Immature natural killer cell (primary cell): ENCODE measurements at places on chromosomes 1 and 21. TPM values are rescaled to one million over a fixed set of nuclear protein-coding genes. Genes with fewer than 3 reads are reported as not detected.

- H3K4me1 ChIP-seq = peaks cover 13% of the 10 kb centered on the region
- peak; percentile 8 for DNase-seq
- no peaks in the 10 kb centered on the region for H3K36me3 ChIP-seq
- no peak overlapping the region for H3K4me3 ChIP-seq
- H3K27me3 ChIP-seq = peaks cover 12% of the 10 kb centered on the region
- no peak overlapping the region for H3K27ac ChIP-seq
Observed at GRCh38 chr21:43834146-43834905, 30.7 kb upstream of the AGPAT3 start.

- no peak overlapping the region for H3K27ac ChIP-seq
- no peak for DNase-seq
- H3K4me1 ChIP-seq = no peaks in the 10 kb centered on the region
- H3K36me3 ChIP-seq = no peaks in the 10 kb centered on the region
- no peak overlapping the region for H3K4me3 ChIP-seq
Observed at GRCh38 chr1:62068416-62068843, 126.2 kb upstream of the L1TD1 start.

GRCh38 chr1:35854989-35855700 lies 27.9 kb upstream of the AGO1 start:
- peaks cover 39% of the 10 kb centered on the region for H3K36me3 ChIP-seq
- H3K27ac ChIP-seq = no peak overlapping the region
- H3K4me1 ChIP-seq = no peaks in the 10 kb centered on the region
- H3K4me3 ChIP-seq = no peak overlapping the region

- no peak for DNase-seq
- H3K4me1 ChIP-seq = peaks cover 68% of the 10 kb centered on the region
- peaks cover 5% of the 10 kb centered on the region for H3K27me3 ChIP-seq
- H3K4me3 ChIP-seq = no peak overlapping the region
Observed at GRCh38 chr1:12591267-12591938, 26.6 kb downstream of the DHRS3 start.

GRCh38 chr1:196608390-196609369 lies at the start of gene KCNT2:
Gene KCNT2 (minus strand): TSS chr1:196608440. CDS start chr1:196608309, 131 bp downstream.
- DNase-seq = no peak
- H3K27ac ChIP-seq = no peak within 1 kb of the TSS
- H3K36me3 ChIP-seq = no peaks in the 10 kb centered on the region
- no peaks in the 10 kb centered on the region for H3K4me1 ChIP-seq

GRCh38 chr1:41485605-41486004 lies 1.1 kb upstream of the EDN2 start:
- no peaks in the 10 kb centered on the region for H3K4me1 ChIP-seq
- no peak overlapping the region for H3K27ac ChIP-seq
- H3K36me3 ChIP-seq = no peaks in the 10 kb centered on the region
- H3K27me3 ChIP-seq = peaks cover 7% of the 10 kb centered on the region

GRCh38 chr1:184810735-184811343 lies 56.2 kb upstream of the EDEM3 start:
- no peak overlapping the region for H3K4me3 ChIP-seq
- no peak overlapping the region for H3K27ac ChIP-seq
- no peaks in the 10 kb centered on the region for H3K27me3 ChIP-seq
- peaks cover 6% of the 10 kb centered on the region for H3K36me3 ChIP-seq
- H3K4me1 ChIP-seq = no peaks in the 10 kb centered on the region

DNA sequence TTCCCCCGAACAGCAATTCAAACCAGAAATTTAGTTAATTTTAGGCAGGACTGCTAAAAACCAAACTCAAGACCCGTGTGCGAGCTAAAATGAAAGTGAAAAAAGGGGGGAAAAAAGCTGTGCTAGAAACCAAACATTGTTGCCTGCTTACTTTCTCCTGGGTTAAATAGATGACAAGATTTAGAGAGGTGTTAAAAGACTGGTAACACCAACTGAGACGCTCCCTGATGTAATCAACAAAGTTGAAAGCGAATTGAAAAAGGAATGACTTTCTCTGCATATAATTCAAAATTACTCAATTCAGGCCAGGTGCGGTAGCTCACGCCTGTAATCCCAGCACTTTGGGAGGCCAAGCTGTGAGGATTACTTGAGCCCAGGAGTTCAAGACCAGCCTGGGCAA lies 6.8 kb downstream of the CDCA8 start:
- no peaks in the 10 kb centered on the region for H3K27me3 ChIP-seq
- H3K36me3 ChIP-seq = no peaks in the 10 kb centered on the region
- peaks cover 2% of the 10 kb centered on the region for H3K4me1 ChIP-seq
- peak overlapping the region; percentile 62 for H3K27ac ChIP-seq
- no peak overlapping the region for H3K4me3 ChIP-seq

GRCh38 chr1:17117451-17118265 lies 1.6 kb downstream of the PADI2 start:
- no peaks in the 10 kb centered on the region for H3K36me3 ChIP-seq
- no peak overlapping the region for H3K4me3 ChIP-seq

GRCh38 chr1:151920149-151920548 lies 10.8 kb upstream of the THEM4 start:
- no peaks in the 10 kb centered on the region for H3K4me1 ChIP-seq
- H3K36me3 ChIP-seq = no peaks in the 10 kb centered on the region
- DNase-seq = no peak
- no peak overlapping the region for H3K4me3 ChIP-seq
- H3K27ac ChIP-seq = no peak overlapping the region

The BRINP3 gene
- not detected for polyA plus RNA-seq

The RER1 gene
- 210 TPM for polyA plus RNA-seq

The LIPI gene
- polyA plus RNA-seq = not detected

The COL16A1 gene
- not detected for polyA plus RNA-seq

The GPR89B gene
- polyA plus RNA-seq = 12.8 TPM

The TMEM183A gene
- polyA plus RNA-seq = 64.2 TPM

The ARL8A gene
- polyA plus RNA-seq = 11.0 TPM

The MCOLN3 gene
- polyA plus RNA-seq = not detected

The CYP4Z1 gene
- polyA plus RNA-seq = not detected
